T-helper 17 cell (primary cell): ENCODE measurements at places on chromosomes 11 and 22.

GRCh38 chr11:121929581-121929980 is 186.4 kb downstream of the BLID start:
- no peak for DNase-seq

GRCh38 chr11:76803811-76804600 is 20.9 kb downstream of the TSKU start:
- DNase-seq = no peak

DNA sequence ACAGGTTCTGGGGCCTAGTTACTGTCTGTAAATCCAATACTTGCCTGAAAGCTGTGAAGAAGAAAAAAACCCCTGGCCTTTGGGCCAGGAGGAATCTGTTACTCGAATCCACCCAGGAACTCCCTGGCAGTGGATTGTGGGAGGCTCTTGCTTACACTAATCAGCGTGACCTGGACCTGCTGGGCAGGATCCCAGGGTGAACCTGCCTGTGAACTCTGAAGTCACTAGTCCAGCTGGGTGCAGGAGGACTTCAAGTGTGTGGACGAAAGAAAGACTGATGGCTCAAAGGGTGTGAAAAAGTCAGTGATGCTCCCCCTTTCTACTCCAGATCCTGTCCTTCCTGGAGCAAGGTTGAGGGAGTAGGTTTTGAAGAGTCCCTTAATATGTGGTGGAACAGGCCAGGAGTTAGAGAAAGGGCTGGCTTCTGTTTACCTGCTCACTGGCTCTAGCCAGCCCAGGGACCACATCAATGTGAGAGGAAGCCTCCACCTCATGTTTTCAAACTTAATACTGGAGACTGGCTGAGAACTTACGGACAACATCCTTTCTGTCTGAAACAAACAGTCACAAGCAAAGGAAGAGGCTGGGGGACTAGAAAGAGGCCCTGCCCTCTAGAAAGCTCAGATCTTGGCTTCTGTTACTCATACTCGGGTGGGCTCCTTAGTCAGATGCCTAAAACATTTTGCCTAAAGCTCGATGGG is 13.5 kb downstream of the PIK3IP1 start:
- DNase-seq = no peak

GRCh38 chr11:3150726-3151125 is 14.4 kb downstream of the OSBPL5 start:
- no peak for DNase-seq

DNA sequence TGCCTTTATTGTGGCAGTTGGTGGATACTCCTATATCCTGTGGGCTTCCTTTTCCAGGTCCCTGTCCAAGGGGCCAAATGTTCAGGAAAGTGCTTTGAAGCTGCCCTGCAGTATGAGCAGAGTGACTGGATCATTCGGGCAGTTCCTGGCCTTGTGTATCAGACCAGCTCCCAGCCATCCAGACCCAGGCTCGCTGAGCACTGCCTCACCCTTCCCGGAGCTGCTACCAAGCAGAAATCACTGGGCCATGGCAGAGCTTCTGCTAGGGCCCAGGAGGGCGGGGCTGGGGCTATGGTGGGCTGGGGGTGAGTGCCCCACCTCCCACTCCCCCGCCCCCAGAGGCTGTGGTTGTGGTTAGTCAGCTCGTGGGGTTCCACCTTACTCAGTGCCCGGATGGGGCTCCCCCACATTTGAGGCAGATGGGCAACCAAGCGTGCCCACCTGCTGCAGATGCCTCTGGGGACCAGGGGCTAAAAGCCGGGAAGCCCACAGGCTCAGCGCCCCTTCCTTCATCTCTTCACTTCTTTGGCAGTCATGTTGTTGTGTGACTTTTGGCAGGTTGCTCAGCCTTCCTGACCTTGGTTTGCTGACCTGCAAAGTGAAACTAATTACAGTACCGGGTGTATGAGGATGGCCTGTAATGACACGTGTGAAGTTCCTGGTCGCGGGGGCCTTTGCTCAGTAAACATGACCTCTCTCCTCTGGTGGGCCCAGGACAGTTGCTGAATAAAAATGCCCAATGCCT is 2.1 kb upstream of the LRRC32 start:
- no peak for DNase-seq

DNA sequence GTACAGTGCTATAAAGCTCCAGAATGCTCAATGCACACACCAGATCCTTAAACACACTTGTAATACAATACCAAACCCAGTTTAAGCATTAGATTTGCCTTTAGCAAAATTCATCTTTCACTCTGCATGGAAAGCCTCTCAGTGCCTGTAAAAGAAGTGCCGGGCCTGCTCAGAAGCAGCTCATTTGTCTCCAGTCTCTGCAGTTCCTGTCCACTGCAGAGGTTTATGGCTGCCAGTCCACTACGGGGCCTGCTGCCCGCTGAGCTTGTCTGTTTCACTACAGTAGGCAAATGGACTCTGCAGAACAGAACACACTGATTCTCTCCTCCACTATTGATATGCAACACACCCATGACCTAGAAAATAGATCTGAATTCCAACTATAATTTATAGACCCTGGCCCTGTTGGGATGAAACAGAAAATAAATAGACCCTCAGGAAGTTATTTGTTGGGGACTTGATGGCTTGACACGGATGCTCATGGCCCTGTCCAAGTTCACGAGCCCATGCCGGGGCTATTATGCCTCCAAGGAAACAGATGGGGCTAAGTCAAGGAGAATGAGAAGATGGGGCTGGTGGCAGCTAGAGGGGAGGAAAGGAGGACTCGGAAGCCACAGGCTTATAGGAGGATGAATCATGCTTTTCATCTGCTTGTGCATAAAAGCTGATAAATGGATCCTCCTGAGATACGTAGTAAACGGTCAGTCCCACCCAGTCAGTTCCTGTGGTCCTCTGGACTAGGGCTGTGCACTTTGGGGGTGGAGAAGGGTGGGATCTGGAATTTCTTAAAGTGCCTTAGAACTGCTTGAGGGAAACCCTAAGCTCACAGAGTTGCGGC is 416.8 kb upstream of the TENM4 start:
- DNase-seq = no peak

DNA sequence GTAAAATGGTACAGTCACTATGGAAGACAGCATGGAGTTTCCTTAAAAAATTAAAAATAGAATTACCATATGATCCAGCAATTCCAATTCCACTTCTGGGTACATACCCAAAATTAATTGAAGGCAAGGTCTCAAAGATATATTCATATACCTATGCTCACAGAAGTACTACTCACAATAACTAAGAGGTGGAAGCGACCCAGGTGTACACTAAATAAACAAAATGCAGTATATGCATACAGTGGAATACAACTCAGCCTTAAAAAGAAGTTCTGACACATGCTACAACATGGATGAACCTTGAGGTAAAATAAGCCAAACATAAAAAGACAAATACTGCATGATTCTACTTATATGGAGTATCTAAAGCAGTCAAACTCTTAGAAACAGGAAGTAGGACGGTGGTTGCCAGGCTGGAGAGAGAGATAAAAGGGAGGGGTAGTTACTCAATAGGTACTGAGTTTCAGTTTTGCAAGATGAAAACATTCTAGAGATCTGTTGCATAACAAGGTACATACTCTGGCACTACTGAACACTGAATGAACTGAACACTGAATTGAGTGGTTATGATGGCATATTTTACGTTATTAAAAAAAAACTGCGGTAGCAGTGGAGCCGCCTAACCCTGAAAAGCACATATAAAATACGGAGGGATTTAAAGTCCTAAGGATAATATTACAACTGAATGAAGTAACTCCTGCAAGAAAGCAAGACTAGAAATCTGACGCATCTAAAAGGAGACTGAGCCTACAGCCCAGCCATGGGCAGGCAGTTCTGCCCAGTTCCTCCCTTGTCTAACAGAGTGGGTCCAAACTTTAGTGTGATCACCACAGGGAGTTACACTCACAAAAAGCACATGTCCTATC is 12.8 kb downstream of the DGCR2 start:
- peak; percentile 21 for DNase-seq

DNA sequence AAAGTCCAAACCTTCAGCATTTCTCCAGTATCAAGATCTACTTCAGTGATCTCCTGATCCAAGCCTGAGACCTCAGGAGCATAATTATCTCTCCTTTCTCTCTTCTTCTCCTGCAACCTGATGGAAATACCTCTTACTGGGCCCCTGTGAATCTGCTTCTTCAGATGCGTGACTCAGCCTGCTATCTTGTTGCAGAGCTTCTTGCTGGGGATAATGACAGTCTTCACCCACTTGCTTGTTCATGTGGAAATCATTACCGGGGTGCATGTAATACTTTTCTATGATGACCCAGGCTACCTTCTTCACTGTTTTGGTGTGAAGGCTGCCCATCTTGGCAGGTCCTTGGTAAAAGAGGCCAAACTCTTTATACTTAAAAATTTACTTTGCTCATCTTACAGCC is 140.0 kb upstream of the POU2AF2 start:
- DNase-seq = no peak

DNA sequence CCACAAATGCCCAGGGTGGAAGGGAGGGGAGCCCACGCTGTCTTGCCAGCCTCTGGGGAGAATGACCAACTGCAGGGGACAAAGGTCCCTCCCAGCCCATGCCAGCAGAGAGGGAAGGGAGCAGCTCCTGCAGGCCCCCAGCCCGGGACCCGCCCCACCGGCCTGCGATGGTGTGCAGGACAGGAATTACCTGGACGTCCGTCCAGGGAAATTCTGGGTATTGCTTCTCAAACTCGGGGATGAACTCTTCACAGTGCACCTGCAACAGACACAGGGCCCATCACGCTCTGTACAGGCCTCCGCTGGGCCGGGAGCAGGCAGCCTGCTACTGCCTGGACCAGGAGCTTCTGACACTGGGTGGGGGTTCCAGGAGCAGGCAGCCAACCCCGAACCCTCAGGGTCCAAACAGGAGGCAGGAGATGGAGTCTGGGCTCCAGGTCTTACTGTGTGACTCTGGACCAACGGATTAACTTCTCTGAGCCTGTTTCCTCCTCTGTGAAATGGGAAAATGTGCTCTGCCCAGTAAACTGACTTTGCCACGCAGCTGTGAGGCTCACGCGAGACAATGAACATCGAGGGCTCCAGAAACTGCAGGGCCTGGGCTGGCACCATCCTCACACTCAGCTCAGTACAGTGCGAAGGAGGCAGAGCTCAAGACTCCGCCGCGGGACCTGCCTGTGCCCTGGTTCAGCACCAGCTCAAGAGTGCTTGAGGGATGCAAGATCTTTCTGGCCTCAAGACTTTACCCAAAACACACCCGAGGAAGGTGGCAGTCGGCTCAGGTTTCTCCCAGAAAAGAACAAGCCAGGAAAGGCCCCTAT is 17.4 kb downstream of the TTLL12 start:
- no peak for DNase-seq

DNA sequence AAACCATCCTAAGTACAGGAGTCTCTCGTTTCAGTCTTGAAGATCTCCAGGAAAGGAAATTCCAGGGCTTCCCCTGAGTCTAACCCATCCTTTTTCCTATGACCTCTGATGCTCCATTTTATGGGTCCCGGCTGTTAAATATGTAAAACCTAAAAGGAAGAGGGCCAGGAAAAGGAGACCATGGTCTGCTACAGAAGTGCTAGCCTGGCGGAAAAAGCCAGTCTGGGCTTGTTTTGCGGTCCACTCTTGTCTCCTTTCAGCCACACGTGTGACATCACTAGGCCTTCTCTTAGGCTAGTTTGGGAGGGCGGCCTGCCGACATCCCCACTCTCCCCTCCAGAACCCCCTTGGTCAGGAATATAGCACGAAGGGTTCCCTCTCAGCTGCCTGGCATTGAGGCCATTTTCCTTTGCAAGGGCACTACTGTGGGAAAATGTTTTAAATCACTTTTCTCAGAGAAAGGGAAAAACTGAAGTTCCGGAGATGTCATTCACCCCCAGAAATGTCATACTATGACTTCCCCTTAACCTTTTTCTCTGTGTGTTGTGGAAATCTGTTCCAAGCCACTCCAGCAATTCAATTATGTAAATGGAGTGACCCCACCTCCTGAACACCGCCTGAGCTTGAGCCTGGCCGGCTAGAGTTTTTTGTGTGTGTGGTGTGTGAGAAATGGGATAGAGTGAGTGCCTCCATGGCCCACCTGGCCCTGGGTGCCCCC is 86.9 kb downstream of the UBASH3B start:
- no peak for DNase-seq

GRCh38 chr11:88508418-88508758 is 170.9 kb upstream of the CTSC start:
- DNase-seq = no peak

DNA sequence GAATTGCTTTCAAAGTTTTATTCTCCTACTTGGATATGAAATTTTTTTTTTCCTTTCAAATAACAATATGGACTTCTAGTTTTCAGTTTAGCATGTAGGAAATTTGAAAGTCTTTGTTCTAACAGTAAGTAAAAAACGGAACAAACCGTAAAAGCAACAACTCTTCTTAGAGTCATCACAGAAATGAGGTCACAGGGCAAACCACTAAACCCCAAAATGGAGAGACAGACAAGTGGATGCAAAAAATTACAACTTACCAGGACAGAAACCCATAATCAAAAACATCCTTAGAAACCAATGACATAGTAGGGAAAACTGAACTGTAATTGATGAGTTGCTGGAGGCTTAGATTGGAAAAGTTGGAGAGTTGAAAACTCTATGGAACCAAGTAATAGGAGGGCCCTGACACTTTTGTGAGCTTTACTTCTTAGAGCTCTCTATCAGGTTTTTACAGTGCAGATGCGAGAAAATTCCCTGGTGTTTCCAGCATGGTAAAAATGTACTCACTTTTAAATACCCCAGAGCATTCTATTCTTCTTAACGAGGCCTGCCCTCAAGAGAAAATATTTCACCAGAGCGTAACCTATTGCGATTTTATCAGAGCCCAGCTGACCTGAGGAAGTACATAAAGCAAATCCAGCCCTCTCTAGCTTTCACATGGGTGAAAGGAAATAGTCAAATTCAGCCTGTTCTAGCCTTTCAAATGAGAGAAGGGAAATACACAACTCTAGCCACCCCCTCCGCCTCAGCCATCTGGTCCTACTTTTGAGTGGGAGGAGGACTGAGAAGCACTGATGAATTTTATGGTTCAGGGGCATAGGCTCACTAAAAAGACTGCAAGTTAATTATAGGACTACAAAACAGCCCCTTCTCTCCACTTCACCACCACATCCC is 39.1 kb downstream of the CASP12 start:
- DNase-seq = no peak

DNA sequence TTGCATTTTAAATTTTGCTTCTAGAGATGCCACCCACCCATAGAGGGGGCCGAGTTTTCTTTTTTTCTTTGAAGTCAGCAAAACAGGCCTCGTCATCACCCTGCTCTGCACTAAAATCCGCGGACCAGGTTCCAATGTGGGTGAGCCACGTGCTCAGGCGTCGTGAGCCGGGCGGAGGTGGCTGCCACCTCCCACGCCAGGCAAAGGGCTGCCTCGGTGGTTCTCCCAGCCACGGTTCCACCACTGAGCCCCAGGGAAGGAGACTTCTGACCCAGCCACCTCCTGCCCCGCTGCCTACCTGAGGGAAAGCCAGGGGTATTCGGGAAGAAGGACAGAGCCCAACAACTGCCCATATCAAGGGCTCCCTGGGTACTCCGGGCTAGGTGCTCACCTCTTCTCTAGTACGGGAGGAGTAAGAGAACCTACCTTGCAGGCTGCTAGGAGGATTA is 45.3 kb downstream of the MN1 start:
- DNase-seq = no peak

DNA sequence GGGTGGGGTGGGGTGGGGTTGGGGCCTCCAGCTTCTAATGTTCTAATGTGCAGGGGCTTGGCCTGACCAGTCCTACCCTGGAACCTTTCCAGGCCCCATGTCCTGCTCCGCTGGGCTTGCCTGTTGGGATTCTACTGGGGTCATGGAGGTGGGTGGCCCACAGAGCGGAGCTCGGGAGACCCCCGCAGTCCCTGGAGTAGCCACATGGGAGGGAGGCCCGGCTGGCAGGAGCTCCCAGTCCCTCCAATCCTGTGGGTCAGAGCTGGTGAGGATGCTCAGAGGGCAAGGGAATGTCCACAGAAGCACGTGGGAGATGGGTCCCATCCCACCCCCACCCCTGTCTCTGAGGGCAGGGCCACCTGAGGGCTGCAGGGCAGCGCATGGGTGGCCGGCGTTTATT is 2.9 kb downstream of the SEPTIN5 start:
- DNase-seq = no peak
